ENCODE measurements at places on chromosomes 6 and 20. TPM values are rescaled to one million over a fixed set of nuclear protein-coding genes. Genes with fewer than 3 reads are reported as not detected.

- no peak for DNase-seq
Measured at GRCh38 chr6:7486951-7487350, 54.5 kb upstream of the DSP start.

DNA sequence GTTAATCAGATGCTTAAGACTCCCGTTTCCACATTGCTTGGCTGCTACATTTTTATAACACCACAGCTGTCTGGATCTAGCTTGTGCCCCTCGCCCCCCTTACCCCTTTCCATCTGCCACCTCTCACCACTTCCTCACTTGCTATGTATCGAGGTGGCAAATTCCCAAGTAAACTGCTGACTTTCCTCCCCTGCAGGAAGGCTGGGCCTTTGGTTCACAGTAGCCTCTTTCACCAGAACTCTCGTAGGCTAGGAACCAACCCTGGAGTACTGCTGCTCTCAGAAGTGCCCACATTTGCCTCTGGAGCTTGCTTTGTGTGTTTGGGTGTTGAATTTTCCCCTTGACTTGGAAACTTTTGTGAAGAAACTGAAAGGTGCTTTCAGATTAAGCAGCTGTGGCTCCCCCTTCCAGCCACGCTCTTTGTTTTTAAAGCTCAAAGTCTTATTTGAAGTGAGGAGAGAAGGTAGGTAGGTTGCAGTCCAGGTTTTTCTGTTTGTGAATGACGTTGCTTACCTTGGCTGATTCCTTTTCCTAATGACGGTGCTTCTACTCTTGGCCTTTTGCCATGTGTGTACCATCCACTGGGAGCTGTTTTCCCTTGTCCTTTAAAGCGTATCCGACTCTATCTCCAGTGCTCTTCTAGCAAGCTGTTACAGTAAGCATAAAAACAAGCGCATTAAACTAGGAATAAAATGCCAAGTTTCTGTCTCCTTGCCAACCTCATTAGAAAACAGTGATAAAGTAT lies 90.4 kb downstream of the CARMIL1 start:
- DNase-seq = no peak

DNA sequence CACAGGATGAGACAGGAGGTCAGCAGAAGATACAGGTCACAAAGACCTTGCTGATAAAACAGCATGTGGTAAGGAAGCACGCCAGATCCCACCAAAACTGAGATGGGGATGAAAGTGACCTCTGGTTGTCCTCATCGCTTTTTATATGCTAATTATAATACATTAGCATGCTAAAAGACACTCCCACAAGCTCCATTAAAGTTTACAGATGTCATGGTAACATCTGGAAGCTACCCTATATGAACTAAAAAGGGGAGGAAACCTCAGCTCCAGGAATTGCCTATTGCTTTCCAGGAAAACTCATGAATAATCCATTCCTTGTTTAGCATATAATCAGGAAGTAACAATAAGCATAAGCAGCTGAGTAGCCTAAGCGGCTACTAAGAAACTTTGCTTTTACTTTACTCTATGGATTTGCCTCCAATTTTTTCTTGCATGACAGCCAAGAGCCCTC lies 8.4 kb upstream of the RIN2 start:
- no peak for DNase-seq

DNA sequence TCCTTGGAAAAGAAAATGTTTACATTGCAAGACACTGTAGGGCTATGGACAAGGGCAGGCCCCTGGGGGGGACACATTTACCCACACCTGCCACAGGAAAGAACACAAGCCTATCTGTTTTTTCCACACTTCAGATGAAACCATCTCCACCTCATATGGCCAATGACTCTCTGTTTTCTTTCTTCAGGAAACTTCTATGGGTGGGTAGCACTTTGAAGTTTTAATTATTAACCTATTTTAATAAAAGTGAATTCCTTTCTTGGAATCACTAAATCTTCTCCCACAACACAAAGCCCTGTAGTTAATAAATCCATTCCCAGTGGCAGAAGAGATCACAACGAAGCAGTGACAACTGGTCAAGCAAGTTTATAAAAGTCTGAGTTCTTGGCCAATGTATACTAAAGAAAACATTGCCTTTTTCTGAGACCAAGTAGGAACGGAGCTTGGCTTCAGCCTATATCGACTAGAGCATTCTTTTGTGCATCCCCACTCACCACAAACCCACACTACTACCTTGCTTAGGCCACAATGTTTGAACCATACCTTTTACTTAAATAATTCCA lies 125.1 kb upstream of the CARMIL1 start:
- DNase-seq = no peak

DNA sequence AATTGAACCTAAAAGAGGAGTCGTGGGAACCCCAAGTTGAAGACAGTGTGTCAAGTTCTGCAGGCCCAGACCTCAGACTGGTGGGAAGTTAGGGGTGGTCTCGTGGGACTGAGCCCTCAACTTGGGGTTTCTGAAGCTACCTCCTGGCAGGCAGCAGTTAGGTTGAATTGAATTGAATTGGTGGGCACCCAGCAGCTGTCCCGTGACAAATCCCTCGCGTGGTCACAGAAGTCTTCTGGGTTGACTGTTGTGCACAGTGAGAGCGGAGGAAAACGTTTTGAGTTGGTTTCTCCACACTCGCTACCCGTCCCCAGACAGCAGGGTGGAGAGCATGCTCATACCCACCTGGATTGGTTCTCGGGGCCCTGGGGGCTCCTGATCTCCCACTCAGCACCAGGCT lies 12.9 kb downstream of the SLC4A11 start:
- no peak for DNase-seq

PRSS35 gene
- 0.83 TPM for total RNA-seq

EYS gene
- 0.24 TPM for total RNA-seq

RIPOR3 gene
- 3.4 TPM for total RNA-seq
